ENCODE measurements at places on chromosomes 2 and 18. TPM values are rescaled to one million over a fixed set of nuclear protein-coding genes. Genes with fewer than 3 reads are reported as not detected.

DNA sequence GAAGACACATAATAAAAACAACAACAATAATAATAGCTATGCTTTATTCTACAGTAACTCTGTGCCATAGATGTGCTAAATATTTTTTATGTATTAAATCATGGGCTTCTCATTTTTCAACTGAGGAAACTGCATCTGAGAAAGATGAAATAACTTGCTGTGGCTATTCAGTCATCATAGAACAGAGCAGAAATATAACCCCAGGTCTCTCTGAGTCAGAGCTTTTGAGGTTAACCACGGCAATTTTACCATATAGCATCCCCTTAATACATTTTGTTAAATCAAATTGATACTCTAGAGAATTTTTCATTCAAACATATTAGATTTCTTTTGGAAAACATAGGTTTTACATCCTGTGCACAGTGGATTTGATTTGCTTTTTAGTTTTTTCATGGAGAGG lies 586.6 kb upstream of the KLHL29 start:
- DNase-seq, result no peak

- DNase-seq, result no peak
These were observed 11.9 kb downstream of the NPAS2 start for GRCh38 chr2:100831831-100832230.

GRCh38 chr2:220489121-220489520 lies 861.7 kb downstream of the SLC4A3 start:
- DNase-seq, result no peak

DNA sequence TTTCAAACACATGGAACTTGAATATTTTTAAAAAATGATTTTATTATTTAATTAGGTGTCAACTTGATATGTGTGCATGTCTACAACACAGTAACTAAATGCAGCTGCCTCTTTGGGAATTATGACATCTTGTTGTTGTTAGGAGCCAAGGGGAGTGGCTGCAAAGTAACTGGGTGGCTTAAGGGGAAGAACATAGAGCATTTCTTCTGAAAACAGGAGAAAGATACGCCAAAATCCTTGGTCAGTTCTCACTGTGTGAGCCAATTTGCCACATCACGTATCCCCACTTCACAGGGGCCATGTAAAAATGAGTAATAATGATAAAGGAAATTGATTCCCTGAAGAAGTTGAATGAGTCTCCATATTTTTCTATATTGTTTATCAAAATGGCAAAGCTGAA lies 309.8 kb upstream of the COL3A1 start:
- no peak for DNase-seq

GRCh38 chr18:2662990-2663389 lies 7.5 kb downstream of the SMCHD1 start:
- DNase-seq, result no peak

GRCh38 chr18:8615397-8616027 lies 6.3 kb downstream of the RAB12 start:
- DNase-seq, result no peak

DNA sequence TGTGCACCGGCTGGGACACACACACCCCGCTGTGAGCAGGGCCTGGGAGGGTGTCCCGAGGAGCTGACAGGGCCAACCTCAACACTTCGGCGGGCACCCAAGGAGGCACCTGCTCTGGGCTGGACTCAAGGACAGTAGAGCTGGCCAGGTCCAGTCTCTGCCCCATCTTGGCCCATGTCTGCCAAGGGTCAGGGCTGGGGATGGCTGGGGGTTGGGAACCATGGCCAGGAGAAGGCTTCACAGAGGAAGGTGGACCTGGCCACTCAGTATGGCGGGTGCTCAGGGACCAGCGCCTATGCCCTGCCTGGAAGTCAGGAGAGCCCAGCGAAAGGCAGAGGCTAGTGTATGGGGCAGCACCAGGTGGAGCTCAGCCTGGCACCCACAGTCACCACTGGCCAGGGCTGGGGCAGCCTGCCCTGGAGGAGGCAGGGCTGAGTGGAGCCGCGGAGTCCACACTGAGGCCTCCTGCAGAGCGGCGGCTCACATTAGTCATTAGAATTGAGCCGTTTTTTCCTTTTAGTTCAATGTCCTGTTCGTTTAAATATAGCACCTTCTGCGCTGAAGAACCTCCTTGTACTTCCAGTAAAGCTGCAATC lies 4.2 kb downstream of the ERFE start:
- no peak for DNase-seq

GRCh38 chr2:132438691-132439090 lies 22.1 kb downstream of the GPR39 start:
- DNase-seq, result no peak

The ANKRD23 gene
- 2.0 TPM for total RNA-seq

The LRRC30 gene
- total RNA-seq, result not detected

The SCN3A gene
- total RNA-seq, result 2.5 TPM

The AQP12B gene
- not detected for total RNA-seq

The MC2R gene
- total RNA-seq, result not detected

Measured in omental fat pad (tissue), 4 donors.